ENCODE measurements at places on chromosomes 1 and 21.

GRCh38 chr1:29425631-29426030 lies 189.3 kb downstream of the PTPRU start:
- DNase-seq, result no peak

DNA sequence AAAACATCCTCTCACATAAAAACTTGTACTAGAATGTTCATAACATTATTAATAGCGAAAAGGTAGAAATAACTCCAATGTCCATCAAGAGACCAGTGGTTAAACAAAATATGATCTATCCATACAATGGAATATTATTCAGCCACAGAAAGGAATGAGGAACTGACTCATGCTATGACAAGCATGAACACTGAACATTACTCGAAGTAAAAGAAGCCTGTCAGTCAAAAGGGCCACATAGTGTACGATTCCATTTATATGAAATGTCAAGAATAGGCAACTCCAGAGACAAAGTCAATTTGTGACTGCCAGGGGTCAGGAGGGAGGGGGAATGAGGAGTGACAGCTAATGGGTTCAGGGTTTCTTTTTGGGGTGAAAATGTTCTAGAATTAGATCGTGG lies 2.3 kb downstream of the VPS26C start:
- DNase-seq, result no peak

- no peak for DNase-seq
These were observed 16.2 kb upstream of the TSNAX start for GRCh38 chr1:231512147-231512698.

- DNase-seq, result no peak
These were observed 159.1 kb upstream of the KCNK2 start for GRCh38 chr1:214923278-214923915.

GRCh38 chr1:98008373-98008772 lies 87.5 kb upstream of the DPYD start:
- DNase-seq, result no peak

DNA sequence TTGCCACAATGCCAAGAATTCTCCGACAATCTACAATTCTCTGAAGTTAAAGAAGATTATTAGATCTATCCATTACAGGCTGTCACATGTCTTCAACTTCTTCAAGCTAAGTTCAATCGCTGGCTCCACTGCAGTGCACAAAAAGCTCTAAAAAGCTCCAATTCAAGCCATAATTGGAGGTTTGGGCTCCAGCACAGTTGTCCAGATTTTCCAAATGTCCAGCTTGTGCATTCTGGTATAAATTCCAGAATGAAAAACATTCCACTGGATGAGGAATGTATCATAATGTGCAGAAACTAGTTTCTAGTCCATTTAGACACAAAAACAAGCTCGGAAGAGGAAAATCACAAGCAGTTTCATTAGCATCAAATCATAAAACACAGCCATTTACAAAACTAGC lies 138.6 kb downstream of the NRIP1 start:
- no peak for DNase-seq

DNA sequence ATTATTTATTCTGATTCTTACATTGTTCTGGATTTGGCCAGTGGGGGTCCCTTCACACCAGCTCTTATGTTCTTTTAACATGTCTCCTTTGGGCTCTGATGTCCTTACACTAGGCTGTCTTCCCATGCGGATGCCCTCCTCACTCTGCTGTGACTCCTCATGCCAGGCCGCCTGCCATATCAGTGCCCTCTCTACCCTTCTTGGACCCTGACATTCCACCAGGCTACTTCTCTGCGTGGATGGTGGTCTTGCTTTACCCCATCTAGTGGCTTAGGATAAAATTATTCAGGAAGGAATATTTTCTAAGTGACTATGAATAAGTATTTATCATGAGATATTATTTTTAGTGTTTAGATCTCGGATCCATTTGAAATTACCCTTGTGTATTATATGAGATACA lies 21.2 kb downstream of the ATF6 start:
- no peak for DNase-seq

GRCh38 chr1:96370757-96371156 lies 350.8 kb upstream of the PTBP2 start:
- no peak for DNase-seq

- DNase-seq, result no peak
These were observed 18.6 kb upstream of the POU2F1 start for GRCh38 chr1:167202049-167202448.

DNA sequence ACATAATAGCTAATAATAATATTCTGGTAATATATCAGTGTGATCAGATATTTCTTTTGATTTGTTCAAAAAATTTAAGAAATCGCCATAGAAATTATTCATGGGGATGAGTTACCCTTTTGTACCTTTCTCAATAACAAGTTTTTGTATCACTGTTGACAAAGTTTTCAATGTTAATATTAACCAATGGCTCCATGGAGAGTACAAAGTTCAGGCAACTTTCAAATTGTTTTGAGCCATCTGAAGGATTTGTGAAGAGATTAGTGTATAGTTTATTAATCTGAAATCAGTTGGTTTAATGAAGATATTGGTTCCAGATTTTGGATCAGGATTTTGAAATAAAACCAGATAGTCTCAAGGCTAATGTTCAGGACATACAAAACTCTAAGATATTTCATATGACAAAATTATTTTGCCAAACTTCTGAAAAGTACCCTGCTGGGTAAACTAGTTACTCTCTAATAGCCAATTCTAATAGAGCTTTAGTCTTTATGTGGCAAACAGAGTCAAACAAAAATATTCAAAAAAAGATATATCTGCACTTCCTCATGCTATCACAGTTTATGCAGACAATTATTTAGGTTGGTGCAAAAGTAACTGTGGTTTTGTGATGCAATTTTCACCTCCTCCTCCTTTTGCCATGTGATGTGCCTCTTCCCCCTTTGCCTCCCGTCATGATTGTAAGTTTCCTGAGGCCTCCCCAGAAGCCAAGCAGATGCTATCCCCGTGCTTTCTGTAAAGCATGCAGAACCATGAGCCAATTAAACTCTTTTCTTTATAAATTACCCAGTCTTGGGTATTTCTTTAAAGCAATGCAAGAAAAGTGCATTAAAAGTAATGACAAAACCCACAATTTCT lies 1105.0 kb downstream of the PLA2G4A start:
- DNase-seq, result no peak

DNA sequence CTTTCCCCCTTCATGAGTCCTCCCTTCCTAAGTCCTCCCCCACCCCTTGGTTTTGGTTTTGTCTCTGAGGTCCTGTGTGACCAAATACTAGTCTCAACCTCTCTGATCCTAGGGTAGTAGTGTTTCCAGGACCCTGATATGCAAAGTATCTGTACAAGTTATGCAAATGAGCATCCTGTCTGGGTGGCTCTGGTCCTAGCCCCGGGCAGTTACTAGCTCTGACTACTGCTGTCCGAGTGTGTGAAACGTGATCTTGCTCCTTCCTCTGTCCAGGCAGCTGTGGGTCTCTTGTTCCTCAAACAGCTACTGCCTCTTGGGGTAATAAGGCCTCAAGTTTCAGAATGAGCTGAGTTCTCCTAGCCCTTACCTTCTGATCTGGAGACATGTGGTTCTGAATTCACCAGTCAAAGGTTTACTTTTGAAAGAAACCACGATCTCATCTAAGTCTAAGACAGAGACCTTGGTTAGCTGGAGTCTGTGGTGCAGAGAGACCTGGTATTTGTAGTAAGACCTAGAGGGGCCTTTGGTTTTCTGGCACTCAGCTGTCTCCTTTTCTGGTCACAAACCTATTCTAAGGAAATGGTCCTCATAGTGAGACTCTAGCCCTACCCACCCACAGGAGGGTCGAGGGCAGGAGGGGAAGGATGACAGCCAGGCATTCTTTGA lies 31.0 kb upstream of the IL19 start:
- no peak for DNase-seq

- DNase-seq, result no peak
These were observed 10.9 kb upstream of the MIXL1 start for GRCh38 chr1:226212545-226212944.

GRCh38 chr21:45824546-45825215 lies 156.9 kb upstream of the COL6A1 start:
- DNase-seq, result no peak

DNA sequence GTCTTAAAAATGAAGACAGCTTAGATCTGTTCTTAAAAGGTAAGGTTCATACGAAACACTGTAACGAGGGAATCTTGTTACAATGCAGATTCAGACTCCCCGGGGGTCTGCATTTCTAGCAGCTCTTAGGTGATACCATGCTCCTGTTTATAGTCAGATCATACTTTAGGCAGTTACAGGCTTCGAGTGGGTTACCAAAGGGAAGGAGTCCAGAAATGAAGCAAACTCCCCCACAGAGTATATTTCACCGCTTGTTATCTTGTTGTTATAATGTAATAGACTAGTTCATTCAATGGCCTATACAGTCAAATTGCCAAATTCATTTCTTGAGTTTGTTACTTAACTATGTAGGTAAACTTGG lies 601.1 kb downstream of the USP25 start:
- no peak for DNase-seq

GRCh38 chr1:182917378-182917777 lies 35.6 kb downstream of the SHCBP1L start:
- DNase-seq, result no peak

DNA sequence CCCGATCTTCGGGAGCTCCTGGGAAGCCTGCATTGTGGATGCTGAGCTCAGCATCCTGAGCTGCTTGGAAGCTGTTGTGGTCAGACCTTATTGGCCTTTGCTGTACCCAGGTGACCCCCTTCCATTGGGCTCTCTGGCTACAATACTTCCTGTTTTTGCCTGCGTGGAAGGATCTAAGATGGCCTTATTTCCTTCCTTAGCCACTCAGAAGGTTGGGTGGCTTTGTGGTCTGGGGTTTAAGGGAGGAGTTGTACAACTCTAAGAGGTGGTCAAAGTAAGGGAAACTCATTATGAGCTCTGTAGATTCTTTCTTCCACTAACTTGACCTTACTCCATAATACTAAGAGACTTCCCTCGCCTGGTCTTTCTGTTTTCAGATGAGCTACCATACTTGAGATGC lies 17.7 kb downstream of the PFKFB2 start:
- no peak for DNase-seq

DNA sequence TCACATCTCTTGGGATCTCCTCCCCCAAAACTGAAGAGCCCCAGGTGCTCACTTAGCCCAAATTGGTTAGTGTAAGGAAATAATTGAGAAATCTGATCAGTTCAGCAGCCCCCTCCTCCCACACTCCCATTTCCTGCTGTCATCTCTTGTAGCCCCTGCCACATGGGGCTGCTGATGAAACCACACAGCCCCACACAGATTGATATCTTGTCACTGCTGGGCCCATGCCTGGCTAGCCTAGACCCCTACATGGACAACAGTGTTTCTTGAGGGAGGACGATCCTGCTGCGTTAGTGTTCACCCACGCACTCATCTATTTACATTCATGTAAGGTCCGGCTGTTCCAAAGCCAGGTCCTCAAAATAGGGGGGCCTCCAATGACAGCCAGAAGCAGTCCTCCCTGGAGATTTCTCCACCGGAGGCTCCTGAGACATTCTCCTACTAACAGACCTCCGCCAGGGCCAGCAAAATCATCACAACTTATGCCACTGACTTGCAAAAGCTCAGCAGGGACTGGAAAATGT lies 23.9 kb upstream of the RXRG start:
- no peak for DNase-seq

DNA sequence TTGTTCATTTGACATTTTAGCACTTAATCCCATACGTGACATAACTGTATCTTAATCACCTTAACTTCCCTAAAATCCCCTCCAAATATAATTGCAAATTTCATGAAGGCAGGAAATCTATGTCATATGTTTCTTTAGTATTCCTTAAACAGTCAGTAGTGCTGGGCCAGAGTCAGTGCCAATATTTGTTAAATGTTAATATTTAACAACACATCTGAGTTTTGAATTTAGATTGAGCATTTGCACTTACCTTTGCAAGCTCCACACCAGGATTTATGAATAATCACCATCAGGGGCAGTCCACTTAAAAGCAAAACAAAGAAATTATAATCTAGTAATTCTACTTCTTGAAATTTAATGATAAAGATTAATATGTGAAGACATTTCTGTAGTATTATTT lies 5.3 kb downstream of the KTI12 start:
- no peak for DNase-seq

- DNase-seq, result no peak
These were observed 83.2 kb upstream of the PAPPA2 start for GRCh38 chr1:176379626-176380339.
